ENCODE measurements at places on chromosomes 5 and 9. TPM values are rescaled to one million over a fixed set of nuclear protein-coding genes. Genes with fewer than 3 reads are reported as not detected.

Gene SLC6A19
- total RNA-seq: 0.62 TPM

Gene FGF10
- total RNA-seq: not detected

Gene KCNN2
- 0.20 TPM for total RNA-seq

Gene DRD1
- total RNA-seq: 0.05 TPM

Gene SLC31A1
- 17.7 TPM for total RNA-seq

Gene RFK
- total RNA-seq: 29.0 TPM

Gene C9
- not detected for total RNA-seq

Measured in A549 treated with AZD2906 at 1 μM for 4 hours (cell line).